ENCODE measurements at places on chromosomes 5 and 9.
A peak's percentile ranks its signal among the peaks of the same experiment; 100 is the strongest.

GRCh38 chr9:90985631-90986030 lies 184.0 kb downstream of the SYK start:
- DNase-seq = no peak

DNA sequence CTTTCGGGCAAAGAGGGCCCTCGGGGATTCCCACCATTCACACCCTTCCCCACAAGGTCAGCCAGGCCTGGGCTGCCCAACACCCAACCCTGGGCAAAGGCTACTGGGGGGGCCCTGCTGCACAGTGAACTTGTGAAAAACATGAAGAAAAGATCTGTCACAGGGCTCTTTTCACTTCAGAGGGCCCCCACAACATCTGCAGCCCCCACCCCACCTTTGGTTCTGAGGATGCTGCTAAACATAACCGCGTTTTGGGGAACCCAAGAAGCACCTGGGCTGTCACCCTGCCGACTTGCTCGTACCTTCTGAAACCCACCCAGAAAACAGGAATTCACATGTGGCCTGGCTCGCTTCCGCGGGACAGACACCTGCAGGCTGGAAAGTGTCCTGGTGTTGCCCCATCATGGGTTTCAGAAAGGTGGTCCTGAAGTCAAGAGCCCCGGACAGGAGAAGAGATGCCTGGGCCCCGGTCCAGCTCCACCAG lies 29.3 kb downstream of the B4GALT1 start:
- DNase-seq = no peak

GRCh38 chr5:1669276-1670155 lies 130.1 kb downstream of the MRPL36 start:
- DNase-seq = no peak

DNA sequence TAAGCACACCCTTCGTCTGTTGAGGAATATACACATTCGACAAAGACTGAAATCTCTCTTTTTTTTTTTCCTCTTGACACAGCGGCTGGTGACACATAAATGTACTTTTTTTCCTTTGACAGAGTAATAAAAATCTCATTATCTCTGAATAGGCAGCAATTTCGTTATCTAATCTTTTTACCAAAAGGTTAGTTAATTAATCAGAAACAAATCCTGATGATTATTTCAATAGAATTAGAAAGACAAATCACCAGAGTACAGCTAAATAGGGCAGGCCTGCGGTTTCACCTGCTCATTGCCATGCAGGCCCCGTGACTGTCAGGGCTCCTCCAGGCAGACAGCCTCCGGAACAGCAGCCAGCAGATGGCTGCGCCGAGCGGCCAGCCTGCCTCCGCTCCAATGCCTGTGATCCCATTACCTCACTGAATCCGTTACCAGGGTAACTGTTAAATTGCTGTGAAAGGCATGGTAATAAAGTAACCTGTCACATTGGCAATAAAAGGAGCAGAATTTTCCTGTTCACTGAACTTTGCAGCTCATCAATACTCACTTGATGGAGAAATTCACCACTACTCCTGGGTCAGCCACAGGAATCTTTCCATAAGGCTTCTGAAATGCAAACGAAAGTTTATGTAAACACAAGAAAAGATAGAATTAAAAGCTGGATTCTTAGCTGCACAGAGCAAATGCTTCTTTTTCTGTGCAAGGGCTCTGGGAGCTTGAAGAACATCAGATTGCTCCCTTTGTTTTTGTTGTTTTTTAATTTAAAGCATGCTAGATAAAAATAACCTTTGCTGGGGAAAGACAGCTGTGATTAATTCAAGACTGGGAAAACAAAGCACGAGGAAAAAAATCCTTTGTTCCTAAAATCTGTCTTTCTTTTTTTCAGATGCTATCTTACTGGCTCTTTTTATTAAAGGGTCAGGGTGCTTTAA lies 666.4 kb upstream of the ZNF608 start:
- peak; percentile 70 for DNase-seq

DNA sequence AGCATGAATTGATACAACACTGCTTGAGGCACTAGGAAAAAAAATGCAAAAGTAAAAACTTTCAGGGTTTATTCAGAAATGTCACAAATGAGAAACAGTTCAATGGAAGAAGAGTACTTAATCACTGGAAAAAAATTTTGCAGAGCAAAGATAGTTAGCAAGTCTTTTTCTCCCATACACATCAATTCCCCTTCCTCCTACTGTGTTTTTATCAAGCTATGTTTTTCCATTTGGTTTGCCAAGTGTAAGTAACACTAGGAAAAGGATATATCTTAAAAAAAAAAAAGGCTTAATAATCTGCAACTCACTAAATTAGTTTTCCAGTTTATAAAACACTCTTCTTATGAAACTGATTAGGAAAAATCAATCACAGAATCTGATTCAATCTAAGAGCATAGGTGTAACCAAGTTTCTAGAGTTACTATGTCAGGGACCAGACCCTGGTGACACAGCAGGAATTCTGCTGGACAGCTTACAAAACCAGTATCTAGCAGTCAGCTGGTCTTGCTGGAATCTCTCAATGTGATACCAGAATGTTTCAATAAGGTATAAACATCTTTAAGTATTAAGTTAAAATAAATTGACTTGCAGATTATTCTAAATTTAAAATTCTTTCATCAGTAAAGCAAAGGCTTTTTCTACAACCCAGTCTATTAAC lies 34.7 kb downstream of the RNF145 start:
- no peak for DNase-seq

GRCh38 chr9:117178596-117179375 lies 236.1 kb downstream of the ASTN2 start:
- DNase-seq = no peak

DNA sequence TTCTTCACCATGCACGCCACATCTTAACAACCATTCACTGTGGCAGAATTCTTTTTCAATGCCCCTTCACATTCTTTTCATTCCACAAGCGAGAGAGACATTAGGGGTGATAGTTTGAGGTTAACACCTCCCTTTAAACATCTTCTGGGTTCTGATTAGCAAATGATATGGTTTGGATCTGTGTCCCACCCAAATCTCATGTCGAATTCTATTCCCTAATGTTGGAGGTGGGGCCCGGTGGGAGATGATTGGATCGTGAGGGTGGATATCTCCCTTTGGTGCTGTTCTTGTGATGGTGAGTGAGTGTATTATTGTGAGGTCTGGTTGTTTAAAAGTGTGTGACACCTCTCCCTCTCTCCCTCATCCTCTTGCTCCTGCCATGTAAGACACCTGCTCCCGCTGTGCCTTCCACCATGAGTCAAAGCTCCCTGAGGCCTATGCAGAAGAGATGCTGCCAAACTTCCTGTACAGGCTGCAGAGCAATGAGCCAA lies 46.1 kb upstream of the RAI14 start:
- DNase-seq = no peak

- DNase-seq = peak; percentile 75
These were observed 482.9 kb downstream of the AGTPBP1 start for GRCh38 chr9:85258823-85259370.

DNA sequence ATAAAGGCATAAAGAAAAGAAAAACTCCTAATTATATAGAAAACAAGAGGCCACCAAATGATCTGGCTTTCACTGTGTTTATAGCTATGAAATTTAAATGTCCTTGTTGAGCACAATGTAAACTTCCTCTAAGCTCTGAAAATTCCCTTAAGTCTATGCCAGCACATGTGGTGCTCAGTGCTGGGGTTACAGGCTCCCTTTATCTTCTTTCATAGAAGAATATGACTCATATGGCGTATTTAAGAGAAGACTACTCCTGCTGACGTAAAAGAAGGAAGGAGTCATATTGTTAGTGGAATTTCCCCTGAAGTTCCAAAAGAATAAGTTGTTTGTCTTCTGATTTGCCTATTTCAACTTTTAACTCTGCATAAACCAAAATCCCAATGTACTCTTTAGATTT lies 30.4 kb downstream of the RNF145 start:
- peak; percentile 92 for DNase-seq

DNA sequence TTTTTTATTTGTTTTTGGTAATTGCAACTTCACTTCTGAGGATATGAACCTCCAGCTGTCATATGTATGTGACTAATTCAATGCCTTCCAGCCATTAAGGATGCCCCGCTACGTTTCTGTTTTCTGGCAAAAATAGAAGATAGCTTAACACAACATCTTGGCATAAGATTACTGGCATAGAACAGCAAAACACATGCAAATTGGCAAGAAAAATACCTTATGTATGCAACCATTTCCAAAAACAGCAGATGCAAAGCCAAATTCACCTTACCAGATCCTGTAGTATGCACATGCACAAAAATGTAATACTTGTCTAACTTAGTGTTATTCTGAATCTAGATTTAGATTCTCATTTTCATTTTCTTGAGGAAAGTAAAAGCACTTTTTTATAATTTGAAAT lies 461.1 kb upstream of the CYLC2 start:
- no peak for DNase-seq

GRCh38 chr5:31107091-31107518 lies 86.4 kb upstream of the CDH6 start:
- no peak for DNase-seq

- no peak for DNase-seq
These were observed 91.7 kb downstream of the NTRK2 start for GRCh38 chr9:84761137-84761808.

- DNase-seq = no peak
These were observed 624.7 kb upstream of the ACO1 start for GRCh38 chr9:31759703-31760102.

DNA sequence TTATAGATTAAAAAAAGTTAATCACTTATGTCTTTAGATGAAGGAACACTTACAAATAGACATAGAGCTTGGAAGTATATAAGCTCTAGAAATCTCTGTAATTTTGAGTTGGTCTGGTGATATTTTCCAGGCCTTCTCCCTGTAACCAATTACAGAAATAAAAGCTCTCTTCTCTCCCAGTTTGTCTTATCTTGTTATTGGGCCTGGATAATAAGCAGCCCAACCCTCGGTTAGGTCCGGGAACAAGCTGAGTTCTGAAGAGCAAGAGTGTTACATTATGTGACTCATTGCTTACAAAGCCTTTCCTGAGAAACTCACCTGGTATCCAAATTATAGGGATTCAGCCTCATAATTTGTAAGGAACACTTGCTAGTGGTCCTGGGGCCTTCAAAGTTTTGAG lies 1146.2 kb downstream of the CDH9 start:
- no peak for DNase-seq

DNA sequence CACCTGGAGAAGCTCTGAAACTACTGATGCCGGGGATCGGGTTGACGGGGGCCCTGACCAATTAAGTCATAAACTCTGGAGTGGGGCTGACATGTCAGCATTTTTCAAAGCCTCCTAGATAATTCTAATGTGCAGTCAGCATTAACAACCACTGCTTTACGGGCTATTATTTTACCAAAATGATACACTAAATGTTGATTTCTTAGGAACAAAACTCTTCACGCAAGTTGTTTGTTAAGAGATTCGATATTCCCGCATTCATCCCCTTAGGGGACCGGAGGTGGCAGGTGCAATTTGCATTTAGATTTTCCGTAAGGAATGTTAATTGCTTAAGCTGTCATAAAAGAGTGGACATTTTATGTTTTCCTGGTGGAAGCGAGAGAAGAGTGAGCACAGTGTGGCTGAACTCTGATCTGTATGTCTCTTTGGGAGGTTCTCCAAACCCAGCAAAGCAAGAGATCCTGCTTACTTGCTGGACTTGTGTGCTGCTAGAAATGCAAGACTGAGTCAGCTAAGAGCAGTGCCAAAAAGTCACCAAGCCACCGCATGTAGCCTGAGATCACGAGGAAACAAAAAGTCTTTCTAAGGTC lies 77.6 kb downstream of the UGCG start:
- no peak for DNase-seq

DNA sequence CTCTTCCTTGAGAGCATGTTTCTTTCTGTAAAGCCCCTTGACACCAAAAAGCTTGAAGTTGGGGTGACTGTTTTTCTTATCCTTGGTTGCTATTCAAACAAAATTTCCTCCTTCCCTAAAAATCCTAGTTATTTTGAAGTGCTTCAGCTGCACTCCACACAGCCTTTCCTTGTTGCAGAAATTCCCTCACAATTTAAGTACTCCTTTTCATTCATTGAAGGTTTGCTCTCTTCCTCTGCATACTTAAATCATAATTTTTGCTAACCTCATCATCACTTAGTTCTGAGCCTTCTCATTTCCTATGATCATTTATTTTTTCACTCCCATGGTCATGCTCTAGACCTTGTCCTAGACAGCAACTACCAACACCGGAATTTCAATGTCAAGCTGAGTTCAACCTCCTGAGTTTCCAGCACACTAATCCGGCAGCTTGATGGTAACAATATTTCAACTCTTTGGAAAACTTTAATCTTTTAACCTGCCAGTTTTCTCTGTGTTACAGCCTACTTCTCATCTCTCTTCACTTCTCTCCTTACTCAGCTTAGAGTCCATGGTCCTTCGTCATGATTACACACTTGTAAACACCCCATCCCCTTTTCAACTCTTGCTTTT lies 78.7 kb upstream of the ACTBL2 start:
- no peak for DNase-seq

GRCh38 chr9:2158111-2158610 lies 143.0 kb downstream of the SMARCA2 start:
- no peak for DNase-seq

DNA sequence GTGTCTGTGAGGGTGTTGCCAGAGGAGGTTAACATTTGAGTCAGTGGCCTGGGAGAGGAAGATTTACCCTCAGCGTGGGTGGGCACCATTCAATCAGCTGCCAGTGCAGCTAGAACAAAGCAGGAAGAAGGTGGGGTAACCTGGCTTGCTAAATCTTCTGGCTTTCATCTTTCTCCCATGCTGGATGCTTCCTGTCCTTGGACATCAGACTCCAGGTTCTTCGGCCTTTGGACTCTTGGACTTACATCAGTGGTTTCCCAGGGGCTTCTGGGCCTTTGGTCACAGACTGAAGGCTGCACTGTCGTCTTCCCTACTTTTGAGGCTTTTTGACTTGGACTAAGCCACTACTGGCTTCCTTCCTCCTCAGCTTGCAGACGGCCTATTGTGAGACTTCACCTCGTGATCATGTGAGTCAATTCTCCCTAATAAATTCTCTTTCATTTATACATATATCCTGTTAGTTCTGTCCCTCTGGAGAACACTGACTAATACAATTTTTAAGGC lies 38.1 kb downstream of the PBX3 start:
- peak; percentile 75 for DNase-seq

DNA sequence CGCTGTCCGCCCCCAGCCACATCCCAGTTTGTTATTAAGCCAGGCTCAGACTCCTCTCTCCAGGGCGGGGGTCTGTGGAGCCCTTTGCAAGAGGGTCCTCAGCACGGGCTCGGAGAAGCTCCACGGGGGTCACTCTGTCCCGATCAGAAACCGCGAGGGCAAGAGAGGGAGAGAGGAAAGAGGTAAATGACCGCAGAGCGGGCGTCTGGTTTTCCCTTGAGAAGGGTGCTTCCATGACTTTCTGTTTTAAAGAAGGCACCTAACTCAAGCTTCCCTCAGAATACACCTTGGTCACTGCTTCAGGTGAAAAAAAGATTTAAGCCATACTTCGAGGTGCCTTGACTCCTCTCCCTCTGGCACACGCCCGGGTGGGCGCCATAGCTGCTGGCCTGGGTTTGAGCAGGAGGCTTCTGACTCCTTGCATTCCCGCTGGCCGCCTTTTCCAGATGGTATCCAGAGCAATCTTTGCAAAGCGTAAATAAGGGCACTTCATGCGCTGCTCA lies 5.8 kb upstream of the TERT start:
- DNase-seq = no peak

DNA sequence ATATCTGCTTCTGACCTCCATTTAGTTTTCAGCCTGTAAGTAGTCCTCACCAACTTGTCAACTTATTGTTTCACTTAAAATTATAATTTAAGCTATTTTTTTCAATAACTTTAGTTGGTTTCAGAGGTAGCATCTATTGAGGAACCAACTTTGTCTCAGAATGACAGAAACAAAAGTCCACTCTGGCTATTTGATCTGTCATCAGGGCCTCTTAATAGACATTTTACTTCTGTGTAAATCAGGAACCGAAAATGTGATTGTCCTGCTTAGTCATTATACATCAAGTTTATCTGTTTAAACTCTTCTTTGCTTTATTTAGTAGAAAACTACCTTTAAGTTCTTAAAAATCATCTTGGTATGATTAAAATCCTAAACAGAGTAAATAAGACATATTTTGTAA lies 820.8 kb upstream of the EDIL3 start:
- DNase-seq = no peak
